Upper lobe of right lung (tissue), 1 donor: ENCODE measurements at places on chromosomes 12 and 14.

- no peak for DNase-seq
These were observed 6.0 kb downstream of the DDX24 start for GRCh38 chr14:94075008-94075407.

DNA sequence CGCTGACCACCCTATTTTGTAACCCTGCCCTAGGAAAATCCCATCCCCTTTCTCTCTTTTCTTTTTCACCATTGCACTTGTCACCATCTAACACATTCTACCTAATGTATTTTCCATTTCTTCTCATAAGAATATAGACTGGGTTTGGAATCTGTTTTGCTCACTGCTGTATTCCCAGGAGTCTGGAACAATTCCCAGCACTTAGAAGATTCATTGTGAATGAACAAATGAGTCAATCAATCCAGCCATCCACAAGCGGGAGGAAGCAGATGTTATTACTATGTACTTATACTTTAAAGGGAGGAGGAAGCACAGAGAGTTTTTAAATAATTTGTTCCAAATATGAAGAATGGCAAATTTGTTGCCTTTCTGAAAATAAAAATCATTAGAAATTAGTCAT is 142.1 kb downstream of the KIF21A start:
- DNase-seq: no peak

DNA sequence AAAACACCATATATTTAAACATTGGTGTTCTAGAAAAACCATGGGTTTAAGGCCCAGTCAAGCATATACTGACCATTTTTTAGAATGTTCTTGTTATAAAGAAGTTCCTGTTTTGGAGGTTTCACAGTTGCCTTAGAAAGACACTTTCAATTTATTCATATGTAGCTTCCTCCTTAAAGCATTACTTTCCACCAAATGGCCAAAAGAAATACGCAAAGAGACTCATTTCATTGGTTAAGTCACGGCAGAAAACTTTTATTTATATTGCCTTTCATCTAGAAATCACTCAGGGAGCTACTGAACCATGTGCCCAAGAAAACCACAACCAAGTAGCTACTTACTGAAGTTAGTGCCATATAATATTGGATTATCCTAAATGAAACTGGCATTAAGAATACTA is 40.0 kb downstream of the MYBPC1 start:
- no peak for DNase-seq

DNA sequence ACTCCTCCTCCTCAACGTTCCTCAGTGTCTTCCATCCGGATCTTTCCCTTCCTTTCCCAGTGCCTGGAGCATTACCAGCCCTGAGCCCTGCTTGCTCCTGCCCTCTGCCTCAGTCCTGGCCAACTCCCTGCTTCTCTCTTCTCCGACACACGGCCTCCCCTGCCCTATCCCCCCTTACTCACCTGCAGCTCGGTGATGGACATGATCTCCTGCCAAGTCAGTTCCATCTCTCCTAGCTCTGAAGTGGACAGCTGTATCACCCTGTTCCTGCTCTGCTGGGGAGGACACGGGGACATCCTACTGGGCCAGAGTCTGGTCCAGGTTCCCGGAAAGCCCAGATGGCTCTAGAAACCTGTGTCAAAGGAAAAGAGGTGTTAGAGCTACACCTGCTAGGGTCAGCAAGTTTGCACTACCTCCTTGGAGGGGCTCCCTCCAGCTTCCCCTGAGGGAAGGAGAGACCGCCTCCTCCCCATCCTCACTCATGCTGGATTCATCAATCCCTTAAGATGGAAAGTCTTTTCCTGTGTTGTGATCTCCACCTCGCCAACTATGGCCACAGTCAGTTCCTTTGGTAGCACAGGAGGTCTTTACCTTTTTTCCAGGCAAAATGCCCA is 5.8 kb downstream of the NFE2 start:
- no peak for DNase-seq

DNA sequence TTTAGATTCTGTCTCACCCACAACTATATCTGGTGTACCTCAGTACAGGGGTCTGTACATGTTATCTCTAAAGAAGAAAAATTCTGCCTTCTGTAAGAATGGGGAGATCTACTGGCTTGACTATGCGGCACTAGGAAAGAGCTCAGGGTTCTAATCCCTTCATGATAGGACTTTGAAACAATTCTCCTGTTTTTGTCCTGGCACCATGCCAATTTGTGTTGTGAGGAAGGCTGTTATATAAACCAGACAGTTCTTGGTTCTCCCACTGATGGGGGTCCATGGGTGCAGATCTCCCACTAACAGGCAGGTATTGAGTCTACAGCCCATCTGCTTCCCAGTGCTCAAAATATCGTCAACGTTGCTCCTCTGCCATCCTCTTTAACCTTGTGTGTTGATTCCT is 883.7 kb downstream of the GALC start:
- no peak for DNase-seq

GRCh38 chr12:65496617-65497016 is 218.1 kb downstream of the MSRB3 start:
- DNase-seq: no peak
